Jurkat, Clone E6-1 (cell line): ENCODE measurements at places on chromosomes 12 and 14.
A peak's percentile ranks its signal among the peaks of the same experiment; 100 is the strongest.

DNA sequence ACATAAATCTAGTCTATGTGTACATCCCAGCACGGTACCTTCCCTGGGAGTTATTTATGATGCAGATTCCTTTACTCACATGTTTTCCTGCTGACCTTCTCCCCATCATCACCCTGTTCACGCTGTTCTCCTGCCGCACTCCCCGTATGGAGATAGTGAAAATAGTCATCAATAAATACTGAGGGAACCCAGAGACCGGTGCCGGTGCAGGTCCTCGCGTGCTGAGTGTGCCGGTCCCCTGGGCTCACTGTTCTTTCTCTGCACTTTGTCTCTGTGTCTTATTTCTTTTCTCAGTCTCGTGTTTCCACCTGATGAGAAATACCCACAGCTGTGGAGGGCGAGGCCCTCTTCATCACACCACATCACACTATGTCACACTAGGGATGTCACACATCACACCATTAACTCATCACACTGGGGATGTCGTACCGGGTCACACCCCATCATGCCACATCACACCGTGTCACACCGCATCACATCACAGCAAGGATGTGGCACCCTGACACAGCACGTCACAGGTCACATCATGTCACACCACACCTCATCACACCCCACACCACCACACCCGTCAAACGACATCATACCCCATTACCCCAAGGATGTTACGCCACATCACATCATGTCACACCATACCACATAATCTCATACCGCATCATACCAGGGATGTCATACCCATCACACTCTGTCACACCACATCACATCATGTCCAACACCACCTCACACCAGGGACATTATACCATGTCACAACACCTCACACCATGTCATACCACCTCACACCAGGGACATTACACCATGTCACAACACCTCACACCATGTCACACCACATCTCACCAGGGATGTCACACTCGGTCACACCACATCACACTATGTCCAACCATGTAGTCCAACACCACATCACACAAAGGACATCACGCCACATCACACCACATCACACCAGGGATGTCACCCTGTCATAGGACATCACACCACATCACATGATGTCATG lies 207.0 kb downstream of the TMEM121 start:
- DNase-seq: no peak

- no peak for DNase-seq
Observed at GRCh38 chr12:54522243-54522642, 24.7 kb downstream of the NCKAP1L start.

DNA sequence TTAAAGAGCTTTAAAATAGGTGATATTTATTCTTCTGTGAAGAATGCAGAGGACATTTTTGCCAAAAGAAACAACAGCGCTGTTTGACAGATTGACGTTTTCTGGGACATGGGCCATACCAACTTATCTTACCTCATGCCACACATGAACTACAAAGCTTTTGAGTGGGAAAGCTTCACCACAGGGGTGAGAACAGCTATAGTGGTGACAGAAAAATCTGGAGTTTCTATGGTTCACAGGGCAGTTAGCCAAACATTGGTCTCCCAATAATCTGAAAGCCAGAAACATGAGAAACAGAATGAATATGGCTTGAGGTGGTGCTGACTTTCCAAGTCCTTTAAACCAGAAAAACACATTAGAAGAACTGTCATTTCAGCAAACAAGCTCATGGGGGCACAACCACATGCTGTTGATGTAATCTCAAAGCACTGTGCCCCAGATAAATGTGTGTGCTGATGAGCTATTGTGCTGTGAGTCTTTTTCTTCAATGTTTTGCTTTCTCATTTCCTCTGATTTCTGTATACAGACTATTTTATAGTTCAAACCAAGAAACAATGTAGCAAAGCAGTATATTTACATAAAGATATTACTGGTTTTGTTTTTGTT lies 905.4 kb downstream of the SLC16A7 start:
- peak; percentile 12 for DNase-seq

DNA sequence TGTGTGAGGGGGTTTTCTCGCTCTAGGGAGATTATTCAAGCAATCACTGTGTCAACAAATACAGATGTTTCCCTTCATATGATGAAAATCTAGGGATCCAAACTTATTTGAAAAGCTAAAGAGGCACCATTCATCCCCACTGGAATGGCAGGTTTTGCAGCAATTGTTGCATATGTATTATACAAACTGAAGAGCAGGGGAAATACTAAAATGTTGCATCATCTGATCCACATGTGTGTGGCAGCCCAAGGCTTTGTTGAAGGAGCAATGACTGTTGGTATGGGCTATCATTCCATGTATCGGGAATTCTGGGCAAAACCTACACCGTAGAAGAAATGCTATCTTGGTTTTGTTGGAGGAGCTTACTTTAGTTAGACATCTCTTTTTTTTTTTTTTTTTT lies 4.1 kb upstream of the PRPF40B start:
- no peak for DNase-seq

DNA sequence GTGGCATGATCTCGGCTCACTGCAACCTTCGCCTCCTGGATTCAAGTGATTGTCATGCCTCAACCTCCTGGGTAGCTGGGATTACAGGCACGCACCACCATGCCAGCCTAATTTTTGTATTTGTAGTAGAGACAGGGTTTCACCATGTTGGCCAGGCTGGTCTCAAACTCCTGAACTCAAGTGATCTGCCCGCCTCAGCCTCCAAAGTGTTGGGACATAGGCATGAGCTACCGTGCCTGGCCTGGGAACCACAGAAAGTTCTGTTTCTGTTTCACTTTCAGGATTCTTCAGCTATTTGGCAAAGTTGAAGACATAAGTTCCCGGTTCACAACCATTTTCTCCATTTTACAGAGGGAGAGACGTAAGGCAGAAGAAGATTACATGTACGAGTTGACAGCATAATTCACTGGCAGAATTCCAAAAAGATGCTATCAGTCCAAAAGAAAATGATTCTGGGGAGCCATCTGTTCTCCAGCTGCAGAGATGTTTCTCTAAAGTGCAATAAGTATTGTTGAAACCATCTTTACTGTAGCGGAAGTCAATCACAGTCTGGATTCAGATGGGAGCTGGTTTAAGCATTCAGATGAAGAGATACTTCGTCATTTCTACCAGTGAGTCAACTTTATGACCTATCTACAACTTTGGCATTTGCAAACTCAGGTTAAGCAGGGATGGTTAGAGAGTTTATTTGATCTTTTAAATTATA lies 8.1 kb upstream of the RNF34 start:
- DNase-seq: no peak

DNA sequence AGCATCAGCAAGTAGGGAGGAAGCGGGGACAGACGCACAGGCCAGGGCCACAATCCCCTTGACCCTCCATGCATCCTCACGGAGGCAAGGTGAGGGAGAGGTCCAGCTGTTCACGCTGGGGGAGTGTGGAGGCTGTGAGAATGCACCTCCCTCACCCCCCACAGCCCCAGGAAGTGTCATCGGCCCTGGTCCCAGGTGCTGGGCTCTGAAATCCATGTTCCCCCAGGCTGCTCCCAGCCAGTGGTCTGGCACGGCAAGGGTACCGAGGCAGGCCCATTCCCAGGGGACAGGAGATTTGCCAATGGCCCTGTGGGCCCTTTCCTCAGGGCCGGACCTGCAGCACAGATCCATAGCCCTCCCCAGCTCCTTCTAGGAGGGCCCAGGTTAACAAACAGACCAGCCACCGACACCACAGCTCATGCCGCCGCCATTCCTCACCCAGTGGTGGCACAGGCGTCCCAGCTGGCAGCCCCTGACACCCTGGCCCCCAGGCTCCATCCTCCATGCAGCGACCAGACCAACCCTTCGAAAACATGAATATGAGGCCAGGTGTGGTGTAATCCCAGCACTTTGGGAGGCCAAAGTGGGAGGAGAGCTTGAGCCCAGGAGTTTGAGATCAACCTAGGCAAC lies 21.9 kb upstream of the EIF5 start:
- no peak for DNase-seq

DNA sequence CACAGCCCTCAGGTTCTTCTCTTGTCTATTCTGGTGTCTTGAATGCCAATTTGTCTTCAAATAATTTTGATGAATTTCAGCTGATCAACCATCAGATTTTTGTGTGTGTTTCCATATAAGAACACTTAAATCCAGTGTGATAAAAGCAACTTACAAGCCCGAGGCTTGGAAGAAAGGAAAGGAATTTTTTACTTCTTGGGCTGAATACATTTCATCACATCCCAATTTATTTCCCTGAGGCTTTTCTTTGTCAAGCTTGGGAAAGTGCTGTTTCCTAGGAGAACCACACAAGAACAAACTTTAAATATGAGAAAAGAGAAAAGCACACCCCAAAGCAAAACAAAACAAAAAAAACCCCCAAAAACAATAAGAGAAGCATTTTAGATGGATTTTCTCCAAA lies 26.6 kb downstream of the GPRC5D start:
- no peak for DNase-seq

GRCh38 chr14:20469242-20469889 lies at the start of gene PNP:
Gene PNP (plus strand): TSS chr14:20469406. CDS start chr14:20469525, 119 bp downstream.
- peak; percentile 91 for DNase-seq

- DNase-seq: no peak
Observed at GRCh38 chr14:93114713-93115068, 1.0 kb downstream of the ITPK1 start.
